Calu3 (cell line): ENCODE measurements at places on chromosomes 13 and 19. TPM values are rescaled to one million over a fixed set of nuclear protein-coding genes. Genes with fewer than 3 reads are reported as not detected.

GRCh38 chr19:1705367-1705766 lies 47.9 kb upstream of the ONECUT3 start:
- peaks cover 52% of the 10 kb centered on the region for H3K27me3 ChIP-seq
- H3K27ac ChIP-seq: no peak overlapping the region
- no peak for DNase-seq
- peaks cover 10% of the 10 kb centered on the region for H3K4me1 ChIP-seq
- no peaks in the 10 kb centered on the region for H3K36me3 ChIP-seq

DNA sequence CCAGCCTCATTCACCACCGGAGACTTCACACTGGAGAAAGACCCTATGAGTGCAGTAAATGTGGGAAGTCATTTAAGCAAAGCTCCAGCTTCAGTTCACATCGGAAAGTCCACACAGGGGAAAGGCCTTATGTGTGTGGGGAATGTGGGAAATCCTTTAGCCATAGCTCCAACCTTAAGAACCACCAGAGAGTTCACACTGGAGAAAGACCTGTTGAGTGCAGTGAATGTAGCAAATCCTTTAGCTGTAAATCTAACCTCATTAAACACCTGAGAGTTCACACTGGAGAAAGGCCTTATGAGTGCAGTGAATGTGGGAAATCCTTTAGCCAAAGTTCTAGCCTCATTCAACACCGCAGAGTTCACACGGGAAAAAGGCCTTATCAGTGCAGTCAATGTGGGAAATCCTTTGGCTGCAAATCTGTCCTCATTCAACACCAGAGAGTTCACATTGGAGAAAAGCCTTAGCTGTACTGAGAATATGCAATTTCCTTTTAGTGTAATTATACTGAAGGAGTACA lies 8.8 kb downstream of the ZNF211 start:
- H3K27me3 ChIP-seq: no peaks in the 10 kb centered on the region
- H3K4me1 ChIP-seq: no peaks in the 10 kb centered on the region
- H3K27ac ChIP-seq: no peak overlapping the region
- DNase-seq: no peak
- peaks cover 18% of the 10 kb centered on the region for H3K36me3 ChIP-seq

- no peaks in the 10 kb centered on the region for H3K4me1 ChIP-seq
- no peak overlapping the region for H3K4me3 ChIP-seq
- peaks cover 8% of the 10 kb centered on the region for H3K36me3 ChIP-seq
- H3K27ac ChIP-seq: no peak overlapping the region
- no peak for DNase-seq
Observed at GRCh38 chr19:36497001-36497400, 7.6 kb upstream of the ZNF566 start.

GRCh38 chr13:20487927-20488326 lies 37.7 kb downstream of the CRYL1 start:
- no peaks in the 10 kb centered on the region for H3K4me1 ChIP-seq
- no peak overlapping the region for H3K4me3 ChIP-seq
- no peaks in the 10 kb centered on the region for H3K36me3 ChIP-seq
- H3K27ac ChIP-seq: no peak overlapping the region

DNA sequence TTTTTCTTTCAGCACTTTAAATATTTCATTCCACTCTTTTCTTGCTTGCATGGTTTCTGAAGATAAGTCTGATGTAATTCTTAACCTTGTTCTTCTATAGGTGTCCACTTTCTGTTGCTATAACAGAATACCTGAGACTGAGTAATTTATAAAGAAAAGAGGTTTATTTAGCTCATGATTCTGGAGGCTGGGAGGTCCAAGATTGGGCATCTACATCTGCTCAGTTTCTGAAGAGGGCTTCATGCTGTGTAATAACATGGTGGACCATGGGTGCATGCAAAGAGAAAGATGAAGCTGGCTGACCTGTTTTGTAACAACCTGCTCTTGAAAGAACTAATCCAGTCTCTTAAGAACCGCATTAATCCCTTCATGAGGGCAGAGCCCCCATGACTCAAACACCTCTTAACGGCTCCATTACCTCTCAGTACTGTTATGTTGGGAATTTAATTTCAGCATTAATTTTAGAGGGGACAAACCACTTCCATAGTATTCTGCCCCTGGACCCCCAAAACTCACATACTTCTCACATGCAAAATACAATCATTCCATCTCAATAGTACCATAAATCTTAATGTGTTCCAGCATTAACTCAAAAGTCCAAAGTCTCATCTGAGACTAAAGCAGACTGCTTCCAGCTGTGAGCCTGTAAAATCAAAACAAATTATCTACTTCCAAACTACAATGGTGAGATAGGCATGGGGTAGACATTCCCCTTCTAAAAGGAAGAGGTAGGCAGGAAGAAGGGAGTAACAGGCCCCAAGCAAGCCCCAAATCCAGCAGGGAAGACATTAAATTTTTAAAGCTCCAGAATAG lies 9.6 kb upstream of the FGF9 start:
- H3K4me1 ChIP-seq: no peaks in the 10 kb centered on the region
- peaks cover 26% of the 10 kb centered on the region for H3K27me3 ChIP-seq
- no peak overlapping the region for H3K4me3 ChIP-seq
- no peak overlapping the region for H3K27ac ChIP-seq
- no peaks in the 10 kb centered on the region for H3K36me3 ChIP-seq

Gene ERICH4
- not detected in 2 replicates for total RNA-seq

DNA sequence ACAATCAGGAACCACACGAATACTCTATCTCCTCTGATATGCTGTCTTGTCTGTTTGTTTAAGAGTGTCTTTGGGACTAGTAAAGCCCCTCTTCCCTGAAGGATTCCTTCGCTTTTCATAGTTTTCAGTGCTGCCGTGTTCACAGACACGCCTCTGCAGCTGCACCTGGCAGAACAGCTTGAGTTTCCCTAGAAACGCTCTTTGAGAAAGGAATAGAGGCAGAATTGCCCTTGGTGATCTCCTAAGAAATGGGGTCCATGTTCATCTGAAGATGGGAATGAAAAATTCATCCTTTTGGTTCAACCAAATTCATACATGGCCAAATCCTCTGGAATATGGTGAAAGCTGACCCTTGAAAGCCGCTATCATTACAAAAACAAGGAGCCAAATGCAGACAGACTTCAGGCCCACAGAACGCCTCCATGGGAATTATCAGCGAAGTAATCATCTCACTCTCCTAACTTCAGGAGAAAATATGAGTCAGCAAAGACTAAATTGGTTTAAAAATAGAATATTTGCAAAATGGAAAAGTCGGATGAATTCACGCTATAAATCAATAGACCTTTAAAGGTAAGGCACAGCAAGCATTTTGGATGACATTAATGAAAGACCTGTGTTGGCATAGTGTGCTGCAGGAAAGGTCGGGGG lies 5.5 kb downstream of the SACS start:
- DNase-seq: no peak
- no peak overlapping the region for H3K4me3 ChIP-seq
- peak overlapping the region; percentile 54 for H3K27ac ChIP-seq
- peaks cover 13% of the 10 kb centered on the region for H3K4me1 ChIP-seq
- H3K36me3 ChIP-seq: no peaks in the 10 kb centered on the region
- H3K27me3 ChIP-seq: no peaks in the 10 kb centered on the region

Gene PLA2G4C
- total RNA-seq: 4.2 and 7.7 TPM in 2 replicates

GRCh38 chr19:4232614-4233281 lies 3.4 kb downstream of the EBI3 start:
- no peak for DNase-seq
- H3K36me3 ChIP-seq: no peaks in the 10 kb centered on the region
- no peaks in the 10 kb centered on the region for H3K4me1 ChIP-seq
- no peaks in the 10 kb centered on the region for H3K27me3 ChIP-seq
- H3K27ac ChIP-seq: no peak overlapping the region
- H3K4me3 ChIP-seq: peak overlapping the region; percentile 39

DNA sequence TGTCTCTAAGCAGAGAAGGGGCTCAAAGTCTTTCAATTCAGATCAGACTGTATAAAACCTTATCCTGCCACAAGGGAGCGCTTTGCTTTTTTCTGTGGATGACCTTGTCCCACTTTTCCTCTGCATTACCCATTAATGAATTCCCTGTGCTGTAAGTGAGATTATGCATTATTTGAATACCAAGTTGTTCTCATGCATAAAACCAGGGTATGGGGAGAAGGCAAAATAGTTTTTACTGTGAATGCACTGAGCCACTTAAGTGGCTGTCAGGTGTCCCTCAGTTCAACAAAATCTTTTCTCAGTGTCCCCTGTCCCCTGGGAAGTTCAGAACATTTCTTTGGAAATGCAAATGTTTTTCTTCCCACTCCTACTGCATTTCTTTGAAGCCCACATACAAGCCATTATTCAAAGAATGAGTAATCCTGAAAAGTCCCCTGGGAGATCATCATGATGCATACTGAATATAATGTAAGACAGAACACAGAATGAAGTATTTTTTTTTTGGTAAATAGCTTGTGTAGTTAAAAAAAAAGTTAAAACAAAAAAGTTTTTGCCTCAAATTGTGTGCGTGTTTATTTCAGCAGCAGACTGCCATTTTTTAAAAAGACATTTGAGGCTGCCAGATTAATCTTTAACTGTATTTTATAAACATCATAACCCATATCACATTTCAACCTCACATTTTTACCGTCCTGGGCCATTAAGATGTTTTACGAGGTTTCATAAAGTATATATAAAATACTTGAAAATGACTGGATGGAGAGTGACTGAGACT lies 506.7 kb upstream of the PCDH9 start:
- H3K4me1 ChIP-seq: no peaks in the 10 kb centered on the region
- no peak for DNase-seq
- H3K36me3 ChIP-seq: no peaks in the 10 kb centered on the region
- H3K4me3 ChIP-seq: no peak overlapping the region
- no peak overlapping the region for H3K27ac ChIP-seq
- no peaks in the 10 kb centered on the region for H3K27me3 ChIP-seq

DNA sequence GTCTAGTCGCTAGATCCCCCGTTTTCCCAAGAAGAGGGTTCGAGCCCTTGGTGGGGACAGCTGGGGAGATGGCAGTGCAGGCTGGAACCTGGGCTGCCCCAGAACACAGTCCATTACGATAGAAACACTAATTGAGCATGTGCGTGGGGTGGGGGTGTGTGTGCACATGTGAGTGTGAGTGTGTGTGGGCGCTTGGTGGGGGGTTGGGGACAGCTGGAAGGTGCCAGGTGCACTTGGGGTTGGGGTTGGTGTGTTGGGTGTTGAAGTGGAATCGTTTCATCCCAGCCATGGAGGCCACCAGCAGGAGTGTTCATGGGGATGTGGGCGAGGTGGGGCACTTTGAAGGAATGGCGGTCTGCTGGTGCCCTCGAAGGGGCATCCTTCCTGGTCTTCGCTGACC lies 18.1 kb upstream of the NPAS1 start:
- peaks cover 56% of the 10 kb centered on the region for H3K36me3 ChIP-seq
- H3K27me3 ChIP-seq: no peaks in the 10 kb centered on the region
- no peaks in the 10 kb centered on the region for H3K4me1 ChIP-seq
- no peak overlapping the region for H3K4me3 ChIP-seq
- DNase-seq: no peak

- peak; percentile 0 for DNase-seq
- no peaks in the 10 kb centered on the region for H3K27me3 ChIP-seq
- H3K36me3 ChIP-seq: no peaks in the 10 kb centered on the region
- H3K27ac ChIP-seq: no peak overlapping the region
- no peak overlapping the region for H3K4me3 ChIP-seq
Observed at GRCh38 chr13:79541426-79542049, 60.6 kb downstream of the NDFIP2 start.

Gene AXL
- 107 and 118 TPM in 2 replicates for total RNA-seq

DNA sequence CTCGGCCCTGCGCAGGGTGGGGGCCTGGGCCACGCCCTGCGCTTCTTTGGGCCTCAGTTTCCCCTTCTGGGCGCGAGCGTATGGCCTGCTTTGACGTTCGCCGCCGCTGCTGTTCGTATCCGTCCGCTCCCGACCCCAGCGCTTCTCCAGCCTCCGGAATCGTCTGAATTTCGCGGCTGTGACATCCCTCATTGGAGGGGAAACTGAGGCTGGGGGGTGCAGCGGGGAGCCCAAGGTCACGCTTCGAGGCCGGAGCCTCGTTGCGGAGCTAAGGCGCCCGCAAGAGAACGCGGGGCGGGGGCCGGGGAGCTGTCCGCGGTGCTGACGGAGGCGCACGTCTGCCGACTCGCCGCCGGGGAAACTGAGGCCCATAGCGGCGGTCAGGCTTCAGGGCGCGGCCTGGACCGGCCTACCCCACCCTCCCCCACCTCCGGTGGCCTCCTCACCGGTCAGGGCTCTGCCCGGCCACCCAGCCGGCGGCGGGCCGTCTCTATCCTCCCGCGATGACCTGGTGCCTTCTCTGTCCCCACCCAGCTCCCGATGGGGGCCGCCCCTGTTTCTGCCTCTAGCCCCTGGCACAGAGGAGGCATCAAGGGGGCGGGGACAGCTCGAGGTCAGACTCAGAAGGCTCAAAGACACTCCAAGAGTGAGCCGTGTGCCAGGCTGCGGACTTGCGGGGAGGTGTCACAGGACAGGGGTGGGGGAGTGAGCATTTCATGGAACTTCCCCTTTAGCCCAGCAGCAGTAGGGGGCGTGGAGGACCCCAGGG lies 3.0 kb upstream of the APC2 start:
- no peak for DNase-seq
- peak overlapping the region; percentile 14 for H3K4me3 ChIP-seq
- no peaks in the 10 kb centered on the region for H3K4me1 ChIP-seq
- no peak overlapping the region for H3K27ac ChIP-seq
- peaks cover 52% of the 10 kb centered on the region for H3K27me3 ChIP-seq
